NCI-H1436 (cell line): ENCODE measurements at places on chromosomes 13 and 19.

DNA sequence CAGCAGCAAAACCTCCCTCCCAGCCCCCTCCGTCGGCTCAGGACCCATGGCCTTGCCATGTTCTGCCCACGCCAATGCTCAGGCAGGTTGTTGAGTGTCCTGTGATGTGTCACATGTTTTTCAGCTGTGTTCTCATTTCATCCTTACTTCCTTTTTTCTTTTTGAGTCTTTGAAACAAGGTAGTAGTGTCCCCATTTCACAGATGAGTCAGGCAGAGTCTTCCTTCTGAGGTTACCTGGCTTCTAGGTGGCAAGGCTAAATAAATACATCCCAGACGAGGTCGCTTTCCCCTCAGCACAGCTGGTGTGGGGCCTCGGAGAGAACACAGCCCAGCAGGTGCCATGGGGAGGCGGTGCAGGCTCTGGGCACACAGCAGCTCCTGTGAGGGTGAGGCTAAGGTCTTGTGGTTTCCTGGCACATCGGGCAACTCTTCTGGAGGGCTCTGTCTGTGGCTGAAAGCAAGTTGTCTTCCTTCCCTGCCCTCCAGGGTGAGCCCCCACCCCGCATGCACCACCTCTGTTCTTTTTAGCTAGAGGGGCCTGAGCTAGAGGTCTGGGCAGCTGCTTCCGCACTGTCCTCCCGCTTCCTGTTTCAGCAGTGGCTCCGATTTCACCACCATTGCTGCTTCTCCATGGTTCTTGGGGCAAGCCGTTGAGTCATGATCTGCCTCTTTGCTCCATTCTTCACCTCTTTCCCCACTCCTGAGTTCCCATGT lies 15.1 kb downstream of the PRAM1 start:
- DNase-seq: no peak

GRCh38 chr13:25231517-25231916 lies 55.8 kb downstream of the MTMR6 start:
- DNase-seq: no peak

GRCh38 chr13:44142941-44143665 lies 230.5 kb upstream of the SERP2 start:
- no peak for DNase-seq

GRCh38 chr13:23790577-23791170 lies 98.5 kb downstream of the MIPEP start:
- DNase-seq: no peak

- DNase-seq: no peak
Observed at GRCh38 chr19:33285441-33285927, 16.9 kb downstream of the CEBPA start.

DNA sequence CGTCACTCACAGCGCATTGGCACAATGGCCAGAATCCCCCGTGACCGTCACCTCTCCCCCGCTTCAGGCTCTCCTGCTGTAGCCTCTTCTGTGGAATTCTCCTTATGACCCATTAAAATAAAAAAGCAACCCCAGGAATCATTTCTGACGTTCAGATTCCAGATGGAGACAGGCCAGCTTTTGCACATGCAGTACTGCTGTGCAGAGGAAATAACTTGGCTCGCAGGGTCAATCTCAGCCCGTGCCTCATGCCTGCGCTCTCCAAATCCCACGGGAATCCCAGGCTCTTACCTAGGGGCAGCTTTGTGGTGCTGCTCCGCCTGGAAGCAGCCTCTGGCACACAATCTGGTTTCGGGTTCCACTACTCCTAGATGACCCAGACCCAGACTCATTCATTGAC lies 32.7 kb upstream of the SOX1 start:
- DNase-seq: no peak

DNA sequence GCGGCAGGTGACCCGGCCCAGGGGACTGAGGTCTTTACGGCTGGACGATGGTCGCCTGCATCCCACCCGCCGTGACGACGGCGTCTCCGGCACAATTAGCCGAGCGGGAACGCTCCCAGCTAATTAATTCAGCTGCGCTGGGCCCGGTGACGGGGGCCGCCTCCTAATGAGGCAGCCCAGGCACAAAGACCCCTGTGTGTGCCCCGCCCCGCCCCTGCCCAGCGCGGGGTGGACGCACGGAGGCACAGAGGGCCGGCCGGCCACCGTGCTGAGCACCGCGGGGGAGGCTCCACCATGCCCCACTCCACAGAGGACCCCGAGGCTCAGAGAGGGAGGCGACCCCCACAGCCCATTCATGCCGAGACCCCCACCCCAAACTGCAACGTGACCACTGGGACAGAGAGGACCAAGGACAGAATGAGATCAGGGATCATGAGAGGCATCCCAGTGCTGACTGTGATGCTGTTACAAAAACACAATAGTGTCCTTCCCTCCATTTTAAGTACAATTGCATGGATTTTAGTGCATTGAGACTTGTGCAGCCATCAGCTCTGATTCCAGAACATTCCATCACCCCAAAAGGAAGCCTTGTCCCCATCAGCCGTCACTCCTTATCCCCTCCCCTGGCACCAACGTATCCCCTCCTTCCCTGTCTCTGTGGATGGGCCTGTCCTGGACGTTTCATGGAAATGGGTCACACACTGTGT lies 17.0 kb downstream of the EFNA2 start:
- no peak for DNase-seq

DNA sequence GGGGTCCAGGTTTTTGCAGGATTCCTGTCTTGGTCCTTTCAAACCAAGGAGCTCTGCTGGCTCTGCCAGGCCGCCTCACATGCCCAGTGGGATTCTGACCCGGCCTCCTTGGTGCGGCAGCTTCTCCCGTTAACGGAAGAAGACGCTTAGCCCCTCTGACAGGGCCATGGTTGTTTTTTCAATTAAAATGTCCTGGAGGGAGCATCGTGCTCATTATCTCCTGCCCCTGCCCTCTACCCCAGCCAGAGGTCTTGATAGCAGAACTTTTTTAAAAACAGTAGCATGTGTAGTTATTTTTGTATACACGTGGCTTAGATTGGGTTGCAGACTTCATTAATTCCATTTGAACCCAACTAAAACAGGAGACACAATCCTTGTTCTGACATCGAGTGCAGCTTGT lies 11.5 kb upstream of the RPS15 start:
- no peak for DNase-seq

DNA sequence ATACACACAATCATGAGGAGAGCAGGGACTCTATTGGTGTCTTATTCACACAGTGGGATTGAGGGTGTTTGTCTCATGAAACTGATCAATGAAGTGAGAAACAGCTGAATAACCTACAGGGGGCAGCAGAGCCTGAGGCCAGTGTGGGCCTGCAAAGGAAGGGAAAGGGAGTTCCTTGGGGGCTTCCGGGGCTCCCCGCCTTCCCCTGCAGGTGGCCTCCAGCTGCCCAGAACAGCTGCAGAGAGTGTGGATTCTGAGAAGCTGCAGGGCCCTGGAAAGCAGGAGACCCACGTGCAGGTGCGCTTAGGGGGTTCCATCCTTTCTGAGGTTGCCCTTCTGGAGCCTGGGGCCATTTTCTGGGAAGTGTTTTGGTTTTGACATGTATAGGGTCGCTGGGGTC lies 20.1 kb downstream of the ZNF763 start:
- DNase-seq: no peak

- DNase-seq: peak; percentile 23
Observed at GRCh38 chr13:25037057-25037813, 58.7 kb upstream of the PABPC3 start.

DNA sequence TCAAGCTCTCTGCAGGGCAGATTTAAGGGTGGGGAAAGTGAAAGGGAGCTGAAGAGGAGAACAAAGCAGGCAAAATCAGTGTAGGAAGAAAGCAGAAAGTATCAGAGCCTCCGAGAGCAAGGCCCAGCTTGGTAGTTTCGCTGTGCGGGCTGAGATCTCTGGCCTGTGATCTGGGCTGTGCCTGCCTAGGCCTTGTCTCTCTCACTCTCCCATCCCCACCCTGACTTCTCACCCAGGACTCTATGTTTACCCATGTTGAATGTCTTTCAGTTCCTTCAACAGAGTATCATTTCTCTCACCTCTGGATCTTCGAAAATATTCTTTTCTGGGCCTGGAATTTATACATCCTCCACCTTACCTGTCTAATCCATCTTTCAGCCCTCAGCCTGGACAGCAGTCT lies 391.3 kb downstream of the FOXO1 start:
- DNase-seq: no peak

- DNase-seq: peak; percentile 59
Observed at GRCh38 chr19:46840498-46840942, 10.1 kb downstream of the AP2S1 start.

GRCh38 chr13:38970380-38971051 lies 20.1 kb downstream of the STOML3 start:
- no peak for DNase-seq

DNA sequence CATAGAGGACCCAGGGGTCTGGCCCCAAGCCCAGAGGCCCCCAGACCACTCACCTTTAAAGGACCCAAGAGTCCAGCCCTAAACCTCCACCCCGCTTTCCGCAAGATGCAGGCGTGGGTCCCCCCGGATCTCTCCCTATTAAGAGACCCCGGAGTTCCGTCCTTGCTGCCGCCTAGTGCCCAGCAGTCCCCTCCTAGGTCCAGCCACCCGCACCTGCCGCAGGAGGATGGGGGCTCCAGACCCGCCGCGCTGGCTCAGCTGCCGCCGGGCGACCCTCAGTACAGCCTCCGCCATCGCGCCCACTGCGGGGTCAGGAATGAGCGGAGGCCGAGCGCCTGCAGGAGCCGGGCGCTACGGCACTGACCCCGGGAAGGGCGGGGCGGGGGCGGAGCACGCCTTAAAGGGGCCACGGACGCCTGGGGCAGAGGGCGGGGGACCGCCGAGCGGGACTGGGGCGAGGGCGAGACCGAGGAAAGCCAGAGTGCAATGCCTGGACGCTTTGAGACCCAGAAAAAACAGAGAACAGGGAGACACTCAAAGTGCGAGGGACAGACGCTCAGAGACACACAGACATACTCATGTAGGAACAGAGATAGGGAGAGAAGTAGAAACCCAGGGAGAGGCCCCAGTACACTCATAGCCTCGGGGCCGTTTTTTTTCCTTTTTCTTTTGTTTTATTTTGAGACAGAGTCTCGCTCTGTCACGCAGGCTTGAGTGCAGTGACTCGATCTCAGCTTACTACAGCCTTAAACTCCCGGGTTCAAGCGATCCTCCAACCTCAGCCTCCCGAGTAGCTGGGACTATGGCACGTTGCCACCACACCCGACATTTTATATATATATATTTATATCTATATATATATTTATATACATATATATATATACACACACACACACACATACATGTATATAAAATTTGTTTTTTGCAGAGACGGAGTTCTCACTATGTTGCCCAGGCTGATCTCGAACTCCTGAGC lies at the start of gene ETHE1:
Gene ETHE1 (minus strand): TSS at position 318 of the 976 bp plus-strand sequence. CDS start 24 bp downstream, at position 294.
- peak; percentile 44 for DNase-seq

DNA sequence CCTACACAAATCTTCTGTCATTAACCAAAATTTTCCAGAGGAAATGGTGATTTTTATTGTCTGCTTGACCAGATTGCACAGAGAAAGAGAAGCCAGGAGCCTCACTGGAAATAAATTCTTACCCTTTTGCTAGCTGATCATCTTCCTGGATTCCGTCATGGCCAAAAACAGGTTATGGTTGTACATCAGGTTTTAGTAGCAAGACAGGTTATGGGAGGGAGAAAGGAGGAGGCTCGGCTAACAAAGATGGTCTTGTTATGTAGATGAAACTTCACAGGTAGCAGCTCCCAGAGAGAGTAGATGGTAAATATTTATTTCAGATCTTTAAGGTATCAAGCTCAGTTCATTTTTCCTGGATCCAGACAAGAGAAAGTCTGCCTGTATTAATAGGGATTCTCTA lies 19.7 kb upstream of the CEACAM3 start:
- DNase-seq: no peak

DNA sequence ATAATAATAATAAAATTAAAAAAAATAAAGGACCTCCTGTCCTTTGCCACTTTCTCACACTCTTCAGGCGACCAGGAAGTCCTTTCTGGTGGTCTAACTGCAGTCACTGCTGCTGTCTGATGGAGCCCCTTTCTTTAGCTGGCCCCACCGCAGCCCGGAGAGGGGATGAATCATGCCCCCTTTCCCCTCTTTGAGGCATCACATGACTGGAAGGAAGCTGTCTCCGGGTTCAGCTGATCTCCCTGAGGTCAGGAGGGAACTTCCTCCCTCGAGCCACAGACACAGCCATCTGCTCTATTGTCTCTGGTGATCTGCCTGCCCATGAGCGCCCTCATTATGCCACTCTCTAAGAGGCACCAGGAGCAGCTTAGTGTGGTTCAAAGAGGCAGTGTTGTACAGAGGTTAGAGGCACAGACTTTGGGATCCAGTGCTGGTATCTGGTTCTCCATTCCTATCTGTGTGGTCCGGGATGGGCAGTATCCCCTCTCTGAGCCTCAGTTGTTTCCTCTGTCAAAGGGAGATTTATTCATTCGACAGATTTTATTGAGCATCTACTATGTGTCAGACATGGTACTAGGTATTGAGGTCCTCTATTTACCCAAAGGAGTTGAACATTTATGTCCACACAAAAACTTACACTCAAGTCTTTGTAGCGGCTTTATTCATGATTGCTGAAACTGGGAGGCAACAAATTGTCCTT lies 30.0 kb downstream of the VAV1 start:
- DNase-seq: no peak

- no peak for DNase-seq
Observed at GRCh38 chr13:112205990-112206389, 139.0 kb downstream of the SOX1 start.

DNA sequence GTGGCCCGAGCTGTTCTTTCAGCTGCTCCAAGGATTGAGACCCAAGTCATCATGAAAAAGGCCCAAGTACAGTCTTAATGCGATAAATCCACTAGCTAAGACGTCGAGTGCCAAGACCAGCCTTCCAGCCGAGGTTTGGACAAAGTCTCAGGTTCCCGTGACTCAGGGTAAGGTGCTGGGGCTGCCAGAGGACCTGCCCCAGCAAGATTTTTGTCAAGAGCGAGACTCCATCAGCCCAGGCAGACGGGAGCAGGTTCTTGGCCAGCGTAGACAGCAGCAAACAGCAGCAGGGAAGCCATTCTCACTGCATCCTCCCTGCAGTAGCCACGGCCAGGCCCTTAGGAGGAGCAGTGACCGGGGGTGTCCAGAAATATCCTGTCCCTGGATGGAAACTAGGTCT lies 3.4 kb downstream of the FEM1A start:
- no peak for DNase-seq

DNA sequence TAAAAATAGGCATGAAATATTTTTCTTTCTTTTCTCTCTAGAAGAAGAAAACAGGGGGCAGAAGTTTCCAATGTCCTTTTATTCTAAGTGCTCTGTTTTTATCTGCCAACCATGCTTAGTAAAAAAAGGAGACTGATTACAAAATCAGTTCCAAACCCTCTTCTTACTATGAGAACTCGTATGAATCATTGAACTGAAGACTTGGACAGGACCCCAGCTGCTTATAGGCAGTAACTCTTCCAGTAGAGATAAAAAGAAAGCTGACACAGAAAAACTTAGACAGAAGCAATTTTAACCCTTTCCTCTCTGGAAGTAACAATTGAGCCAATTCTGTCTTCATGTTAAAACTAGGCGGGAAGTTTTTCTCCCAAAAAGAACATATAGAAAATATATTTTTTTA lies 24.5 kb upstream of the FREM2 start:
- DNase-seq: no peak
